Fibroblast of pulmonary artery (primary cell): ENCODE measurements at places on chromosomes 13 and 19.

GRCh38 chr13:40941581-40941980 lies 77.5 kb downstream of the ELF1 start:
- no peak for DNase-seq

DNA sequence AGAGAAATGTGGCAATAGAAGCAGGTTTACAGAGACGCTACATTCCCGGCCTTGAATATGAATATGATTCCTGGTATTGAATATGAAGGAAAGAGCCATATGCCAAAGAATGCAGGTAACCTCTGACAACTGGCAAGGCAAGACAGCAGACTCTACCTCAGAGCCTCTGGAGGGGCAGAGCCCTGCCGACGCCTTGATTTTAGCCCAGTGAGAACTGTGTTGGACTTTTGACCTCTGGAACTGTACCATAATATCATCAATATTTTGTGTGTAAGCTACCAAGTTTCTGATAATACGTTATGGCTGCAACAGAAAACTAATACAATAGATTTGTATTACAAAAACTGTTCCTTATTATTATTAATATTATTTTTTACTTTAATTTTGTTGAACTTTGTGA lies 219.7 kb downstream of the FGF14 start:
- DNase-seq, result no peak

GRCh38 chr19:2771786-2772674 lies 11.0 kb downstream of the SGTA start:
- DNase-seq, result no peak

DNA sequence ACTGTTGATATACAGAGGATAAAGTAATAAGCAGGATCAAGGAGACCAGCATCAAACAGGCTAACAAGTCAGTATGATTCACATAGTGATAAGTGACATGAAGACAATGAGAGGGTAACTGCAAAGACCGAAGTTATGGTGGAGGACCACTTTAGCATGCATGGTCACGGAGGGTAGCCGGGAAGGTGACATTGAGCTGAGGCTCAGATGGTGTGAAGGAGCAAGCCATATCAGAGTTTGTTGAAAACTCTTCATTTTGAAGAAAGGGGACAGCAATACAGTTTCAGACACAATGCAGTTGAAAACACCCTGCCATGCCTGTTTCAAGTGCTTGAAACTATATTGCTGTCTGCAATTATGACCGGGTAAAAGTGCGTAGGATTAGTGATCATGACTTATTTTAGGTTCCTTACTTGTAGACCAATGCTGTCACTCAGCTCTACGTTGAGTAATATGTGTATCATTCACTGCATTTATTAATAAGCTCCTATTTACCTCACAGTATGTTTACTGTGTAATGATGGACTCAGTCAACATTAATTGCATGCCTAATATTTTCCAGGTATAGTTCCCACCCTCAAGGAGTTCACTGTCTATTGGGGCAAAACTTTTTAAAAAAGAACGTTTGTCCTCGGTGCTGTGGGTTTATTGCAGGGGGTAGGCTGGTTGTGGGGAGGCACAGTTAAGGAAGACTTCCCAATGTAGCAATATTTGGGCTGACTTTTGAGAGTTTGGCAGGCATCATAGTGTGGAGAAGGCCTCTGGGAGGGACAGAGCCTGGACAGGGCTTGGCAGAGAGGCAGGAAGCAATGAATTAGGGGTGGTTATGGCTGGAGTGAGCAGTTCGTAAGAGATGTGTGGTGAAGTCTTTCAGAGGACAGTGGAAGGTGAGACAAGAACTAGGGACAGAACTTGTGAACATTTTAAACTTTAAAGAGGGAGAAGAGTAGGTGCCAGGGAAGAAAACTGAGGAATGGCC lies 3.2 kb downstream of the UBAC2 start:
- no peak for DNase-seq

- DNase-seq, result peak; percentile 80
Observed at GRCh38 chr19:11242864-11243797, 3.7 kb downstream of the ANGPTL8 start.

DNA sequence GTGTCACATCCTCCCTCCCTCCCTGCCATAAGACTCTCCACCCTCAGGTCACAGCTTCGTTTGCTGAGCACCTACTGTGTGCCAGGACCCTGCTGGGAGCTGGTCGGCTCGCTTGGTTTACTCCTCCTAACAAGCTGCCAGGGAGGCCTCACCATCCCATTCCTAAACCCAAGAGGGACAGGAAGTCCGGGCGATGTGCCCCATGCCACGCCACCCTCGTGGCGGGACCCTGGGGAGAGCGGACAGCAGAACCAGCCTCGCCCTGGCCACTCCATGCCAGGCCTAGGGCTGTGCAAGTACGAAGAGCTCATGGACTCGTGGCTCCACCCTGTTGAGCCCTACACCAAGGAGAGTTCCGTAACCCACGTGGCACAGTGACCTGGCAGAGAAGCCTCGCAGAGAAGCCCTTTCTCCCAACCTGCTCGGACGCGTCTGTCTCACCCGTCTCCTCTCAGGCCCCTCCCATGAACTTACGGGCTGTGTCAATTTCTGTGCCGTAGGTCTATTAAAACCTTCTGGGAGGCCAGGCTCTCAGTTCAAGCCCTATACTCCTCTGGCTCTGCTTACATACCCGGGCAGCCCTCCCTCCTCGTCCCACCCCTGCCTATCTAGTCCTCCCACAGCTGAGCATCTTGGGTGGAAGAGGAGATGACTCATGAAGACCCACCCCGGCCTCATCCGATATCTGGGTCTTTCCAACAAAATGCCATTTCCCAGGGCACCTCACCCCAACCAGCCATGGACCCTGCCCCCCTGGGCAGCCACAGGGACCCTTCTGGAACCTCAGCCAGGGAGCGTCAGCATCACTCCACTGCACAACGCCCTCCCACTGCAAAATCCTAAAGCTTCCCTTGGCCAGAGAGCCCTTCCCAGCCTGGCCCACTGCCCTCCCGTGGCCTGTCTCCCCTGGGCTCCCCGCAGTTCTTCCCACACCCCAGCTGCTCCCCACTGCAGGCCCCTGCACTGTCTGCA lies 2.6 kb downstream of the UBXN6 start:
- peak; percentile 68 for DNase-seq

DNA sequence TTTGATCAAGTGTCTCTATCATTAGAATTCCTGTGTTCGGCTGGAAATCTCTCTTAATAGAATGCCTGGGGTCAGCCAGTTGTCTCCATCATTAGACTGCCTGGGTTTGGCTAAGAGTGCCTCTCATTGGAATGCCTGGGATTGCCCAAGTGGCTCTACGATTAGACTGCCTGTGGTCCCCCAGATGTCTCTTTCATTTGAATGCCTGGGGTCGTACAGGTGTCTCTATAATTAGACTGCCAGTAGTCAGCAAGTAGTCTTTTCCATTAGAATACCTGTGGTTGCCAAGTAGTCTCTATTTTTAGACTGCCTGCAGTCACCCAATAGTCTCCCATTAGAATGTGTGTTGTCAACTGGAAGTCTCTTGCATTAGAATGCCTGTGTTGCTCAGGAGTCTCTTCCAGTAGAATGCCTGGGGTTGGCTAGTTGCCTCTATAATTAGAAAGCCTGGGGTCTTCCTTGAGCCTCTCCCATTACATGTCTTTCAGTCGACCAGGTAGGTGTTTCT lies 1523.2 kb downstream of the UQCRFS1 start:
- no peak for DNase-seq

DNA sequence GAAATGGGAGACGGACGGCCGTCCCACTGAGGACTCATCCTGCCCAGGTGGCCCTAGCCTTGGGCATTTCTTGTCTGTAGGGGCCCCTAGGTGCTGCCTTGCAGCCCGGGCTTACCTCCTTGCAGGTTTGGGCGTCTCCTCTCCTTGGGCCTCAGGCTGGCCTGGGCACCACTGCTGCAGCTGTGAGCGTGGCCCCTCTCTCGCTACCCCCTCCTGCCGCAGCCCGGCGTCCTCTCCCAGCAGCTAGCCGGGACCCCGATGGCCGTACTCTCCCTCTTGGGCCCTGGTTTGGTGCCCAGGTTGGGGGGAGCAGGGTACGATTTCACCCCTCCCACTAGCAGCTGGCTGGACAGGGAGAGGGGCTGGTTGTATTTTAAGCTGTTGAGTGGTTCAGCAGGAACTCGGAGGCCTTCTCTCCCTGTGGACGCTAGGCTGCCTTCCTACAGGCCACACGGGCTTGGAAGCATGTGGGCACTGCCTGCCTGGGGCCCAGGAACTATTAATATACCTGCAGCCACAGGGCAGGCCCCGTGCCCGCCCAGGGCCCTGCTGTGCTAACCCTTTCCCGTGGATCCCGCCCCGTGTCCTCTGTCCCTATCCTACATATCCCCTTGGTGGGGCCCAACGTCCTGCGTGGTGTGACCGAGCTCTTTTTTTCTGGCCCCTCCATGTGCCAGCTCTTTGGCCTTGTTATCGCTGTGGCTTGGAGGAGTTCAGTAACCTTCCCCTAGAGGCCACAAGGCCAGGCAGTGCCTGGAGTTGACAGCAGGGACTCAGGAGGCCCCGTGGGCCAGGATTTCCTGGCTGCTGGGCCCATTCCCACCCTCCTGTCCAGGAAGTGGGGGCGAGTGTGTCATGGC lies 11.7 kb downstream of the NDUFB7 start:
- no peak for DNase-seq

- peak; percentile 70 for DNase-seq
Observed at GRCh38 chr13:113034451-113035212, 65.6 kb downstream of the MCF2L start.

GRCh38 chr13:40960716-40961115 lies 58.4 kb downstream of the ELF1 start:
- no peak for DNase-seq

DNA sequence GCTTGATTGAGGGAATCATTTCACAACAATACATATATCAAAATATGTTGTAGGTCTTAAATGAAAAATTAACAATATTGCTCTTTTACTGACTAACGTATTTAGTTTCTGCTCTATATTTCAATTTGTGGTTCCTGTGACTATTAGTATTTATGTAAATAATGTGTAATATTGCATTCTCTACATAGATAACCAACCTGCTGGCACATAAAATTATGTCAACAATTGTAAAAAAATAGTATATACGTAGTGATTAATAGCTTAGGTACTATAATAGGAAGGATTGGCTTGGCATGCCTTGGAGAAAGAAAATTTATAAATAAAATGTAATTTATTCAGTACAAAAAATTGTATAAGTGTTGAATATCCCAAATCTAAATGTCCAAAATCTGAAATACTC lies 1336.1 kb downstream of the PCDH9 start:
- no peak for DNase-seq

- no peak for DNase-seq
Observed at GRCh38 chr13:20475927-20476691, 49.5 kb downstream of the CRYL1 start.
